Memory B cell (primary cell): ENCODE measurements at places on chromosomes 2 and 18.

DNA sequence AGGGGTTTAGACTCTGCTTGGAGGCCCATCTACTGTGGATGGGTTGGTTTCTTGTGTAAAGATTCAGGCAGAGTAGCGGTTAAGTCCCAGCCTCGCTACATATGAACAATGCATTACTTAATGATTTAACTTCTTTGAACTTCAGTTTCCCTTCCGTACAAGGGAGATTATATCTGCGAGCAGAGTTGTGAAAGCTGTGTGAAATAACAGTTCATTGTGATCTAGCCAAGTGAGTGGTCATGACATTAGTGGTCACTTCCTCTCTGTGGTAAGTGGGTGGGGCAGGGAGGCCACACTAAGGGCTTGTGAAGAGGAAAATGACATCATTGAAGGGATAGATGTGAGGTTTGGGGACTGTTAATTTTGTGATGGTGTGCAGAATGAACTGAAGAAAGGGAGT, 14.1 kb upstream of the MEX3C start:
- no peak overlapping the region for H3K27ac ChIP-seq
- no peak for DNase-seq
- H3K27me3 ChIP-seq = no peaks in the 10 kb centered on the region
- H3K4me3 ChIP-seq = no peak overlapping the region
- no peaks in the 10 kb centered on the region for H3K36me3 ChIP-seq

DNA sequence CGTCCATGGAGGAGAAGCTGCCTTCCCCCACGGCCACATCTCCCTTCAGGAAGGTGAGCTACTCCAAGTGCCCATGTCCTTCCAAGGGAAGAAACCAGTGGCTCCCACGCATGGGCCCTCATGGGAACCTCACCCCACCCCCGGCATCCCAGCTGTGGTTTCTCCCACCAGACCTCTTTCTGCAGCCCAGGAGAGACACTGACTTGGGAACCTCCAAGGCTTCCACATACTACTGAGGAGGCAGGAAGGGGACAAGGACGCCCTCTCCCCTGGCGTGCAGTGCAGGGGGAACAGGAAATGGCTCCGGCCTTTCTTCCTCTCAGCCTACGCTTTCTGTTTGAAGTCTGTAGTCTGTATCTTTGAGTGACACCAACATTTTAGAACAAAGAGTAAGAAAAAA, 104.5 kb upstream of the EPC2 start:
- H3K4me1 ChIP-seq = peaks cover 5% of the 10 kb centered on the region
- H3K36me3 ChIP-seq = no peaks in the 10 kb centered on the region
- no peak overlapping the region for H3K4me3 ChIP-seq
- H3K27me3 ChIP-seq = peaks cover 4% of the 10 kb centered on the region
- no peak overlapping the region for H3K27ac ChIP-seq

GRCh38 chr2:190459881-190460280, 51.7 kb downstream of the MFSD6 start:
- DNase-seq = no peak
- H3K4me3 ChIP-seq = no peak overlapping the region
- peaks cover 29% of the 10 kb centered on the region for H3K4me1 ChIP-seq
- peaks cover 20% of the 10 kb centered on the region for H3K36me3 ChIP-seq
- H3K27ac ChIP-seq = no peak overlapping the region

DNA sequence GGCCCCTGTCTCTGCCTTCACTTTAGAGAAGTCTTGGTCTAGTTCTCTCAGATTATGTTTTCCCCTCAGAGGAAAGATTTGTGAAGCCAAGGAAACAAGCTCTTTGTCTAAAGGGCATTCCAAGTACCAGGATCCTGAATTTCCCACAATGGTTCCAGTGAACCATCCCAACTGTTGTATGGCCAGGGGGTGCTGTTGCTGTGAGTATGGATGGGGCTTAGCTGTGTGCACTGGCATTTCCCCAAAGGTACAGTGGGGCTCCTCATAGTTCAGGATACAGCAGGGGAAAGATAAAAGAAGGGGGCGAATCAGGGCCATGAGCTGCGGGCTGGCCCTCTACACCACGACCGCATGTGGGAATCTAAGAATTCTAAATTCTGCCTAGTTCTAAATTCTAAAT, 1154.0 kb upstream of the FANCL start:
- H3K36me3 ChIP-seq = no peaks in the 10 kb centered on the region
- H3K4me3 ChIP-seq = no peak overlapping the region
- H3K27ac ChIP-seq = no peak overlapping the region
- DNase-seq = no peak
- H3K4me1 ChIP-seq = no peaks in the 10 kb centered on the region
- H3K27me3 ChIP-seq = peaks cover 2% of the 10 kb centered on the region

DNA sequence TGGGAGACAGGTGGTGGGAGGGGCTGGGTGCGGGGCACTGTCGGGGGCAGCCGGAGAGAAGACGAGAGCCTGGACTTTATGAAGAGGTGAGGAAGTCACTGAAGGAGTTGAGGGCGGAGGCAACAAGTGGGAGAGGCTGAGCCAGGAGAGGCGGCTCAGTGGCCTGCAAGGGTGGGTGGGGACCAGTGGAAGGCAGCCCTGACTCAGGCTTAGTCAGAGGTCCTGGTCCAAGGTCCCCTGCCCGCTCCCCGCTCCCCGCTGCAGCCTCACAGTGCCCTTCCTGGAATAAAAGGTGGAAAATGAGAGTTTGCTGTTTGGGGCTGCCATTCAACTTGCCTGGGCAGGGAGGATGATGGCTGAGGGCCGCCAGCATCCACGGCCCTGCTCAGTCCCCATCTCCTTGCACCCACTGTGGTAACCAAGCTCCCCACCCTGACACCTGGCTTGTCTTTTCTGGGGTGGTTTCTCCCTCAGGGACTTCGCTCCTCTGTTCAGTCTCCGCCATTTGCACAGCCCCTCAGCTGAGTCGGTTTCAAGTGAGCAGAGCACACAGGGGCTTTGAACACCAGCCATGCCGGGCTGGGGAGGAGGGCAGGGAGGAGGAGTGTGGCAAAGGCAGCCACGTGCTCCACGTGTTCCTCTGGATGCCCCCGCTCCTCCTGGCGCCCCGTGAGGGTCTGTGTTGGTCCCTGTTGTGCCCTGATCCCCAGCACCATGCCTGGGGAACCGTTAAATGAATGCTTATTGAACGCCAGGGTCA, 13.7 kb upstream of the RALB start:
- no peak overlapping the region for H3K4me3 ChIP-seq
- no peaks in the 10 kb centered on the region for H3K4me1 ChIP-seq
- H3K27me3 ChIP-seq = peaks cover 1% of the 10 kb centered on the region
- no peaks in the 10 kb centered on the region for H3K36me3 ChIP-seq
- no peak overlapping the region for H3K27ac ChIP-seq
- no peak for DNase-seq
